CD4-positive, alpha-beta T cell treated with Interleukin-21 for 1 hour (primary cell): ENCODE measurements at places on chromosomes 1 and 21.
A peak's percentile ranks its signal among the peaks of the same experiment; 100 is the strongest.

- DNase-seq, result no peak
Measured at GRCh38 chr1:16391411-16391810, 24.4 kb downstream of the SZRD1 start.

- no peak for DNase-seq
Measured at GRCh38 chr1:243746751-243747150, 103.3 kb downstream of the AKT3 start.

DNA sequence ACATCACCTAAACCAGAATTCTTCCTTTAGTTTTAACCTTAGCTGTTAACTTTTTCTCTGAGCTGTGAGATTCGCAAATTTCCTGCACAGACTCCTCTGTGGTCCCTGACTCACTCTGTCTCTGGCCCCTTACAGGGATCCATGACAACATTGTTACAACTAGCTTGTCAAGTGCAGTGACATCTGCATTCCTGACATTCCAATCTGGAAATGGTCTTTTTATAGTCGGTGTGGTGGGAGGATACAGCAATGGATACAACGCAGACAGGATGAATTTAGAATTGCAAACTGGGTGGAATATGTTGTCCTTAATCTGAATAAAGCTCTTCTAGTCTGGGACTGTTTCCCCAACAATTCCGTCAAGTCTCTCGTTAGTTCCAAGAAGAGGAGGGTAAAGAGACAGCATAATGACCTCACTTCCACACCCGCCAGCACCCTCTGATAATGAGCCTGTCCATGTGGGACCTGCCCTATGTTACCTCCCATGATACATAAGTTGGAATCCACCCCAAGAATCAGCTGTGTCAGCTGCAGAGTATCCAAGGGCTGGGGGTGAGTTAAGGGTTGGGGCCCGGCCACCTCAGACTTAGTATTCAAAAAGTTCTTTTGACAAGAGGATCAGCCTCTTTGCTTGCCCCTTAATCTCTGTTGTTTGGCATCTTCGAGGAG, 49.4 kb downstream of the ILDR2 start:
- DNase-seq, result no peak

- DNase-seq, result no peak
Measured at GRCh38 chr1:48285525-48285924, 63.0 kb downstream of the SLC5A9 start.

- no peak for DNase-seq
Measured at GRCh38 chr1:36986241-36986985, 47.9 kb downstream of the GRIK3 start.

DNA sequence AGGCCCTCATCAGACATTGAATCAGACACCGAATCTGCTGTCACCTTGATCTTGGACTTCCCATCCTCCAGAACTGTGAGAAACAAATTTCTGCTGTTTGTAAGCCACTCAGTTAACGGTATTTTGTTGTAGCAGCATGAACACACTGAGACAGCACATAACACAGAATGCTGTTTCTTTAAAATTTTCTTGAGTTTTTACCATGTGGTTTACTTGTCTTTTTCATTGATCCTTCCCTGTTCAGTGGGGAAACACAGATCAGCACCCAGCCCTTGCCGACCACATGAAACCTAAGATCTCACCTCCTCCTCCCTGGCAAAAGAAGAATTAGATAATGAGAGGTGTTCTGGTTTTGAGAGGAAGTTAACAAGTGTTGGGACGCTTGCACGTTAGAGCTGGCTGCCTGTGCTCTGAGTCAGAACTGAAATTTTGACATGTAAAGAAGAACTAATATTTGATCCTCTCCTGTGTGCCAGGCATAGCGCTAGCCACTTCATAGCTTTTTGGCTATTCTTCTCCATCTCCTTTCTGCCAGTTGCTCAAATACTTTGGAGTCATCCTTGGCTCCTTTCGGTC, 179.6 kb downstream of the DHRS3 start:
- DNase-seq, result peak; percentile 62
